GM12878 (cell line): ENCODE measurements at places on chromosomes 13 and 19. TPM values are rescaled to one million over a fixed set of nuclear protein-coding genes. Genes with fewer than 3 reads are reported as not detected.

The OR10H1 gene
- not detected in 2 replicates for total RNA-seq

The RASGRP4 gene
- 5.9 TPM in 2 replicates for total RNA-seq

The SIGLEC10 gene
- total RNA-seq, result 12.2 and 13.3 TPM in 2 replicates

DNA sequence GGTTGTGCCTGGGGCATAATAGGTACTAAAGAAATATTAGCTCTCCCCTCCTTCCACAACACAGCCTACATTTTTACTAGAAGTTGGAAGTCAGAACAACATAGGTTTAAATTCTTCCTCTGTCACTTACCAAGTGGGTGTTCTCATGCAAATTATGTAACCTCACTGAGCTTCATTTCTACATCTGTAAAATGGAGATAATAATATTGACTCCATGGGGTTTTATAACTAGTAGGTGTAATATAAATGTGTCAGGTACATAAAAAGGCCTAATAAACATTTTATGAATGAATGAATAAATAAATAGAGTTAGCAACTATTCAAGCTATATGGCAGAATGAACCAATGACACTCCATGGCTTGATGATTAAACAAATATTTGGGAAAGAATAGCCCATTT lies 27.1 kb upstream of the SERP2 start:
- H3K4me1 ChIP-seq, result no peaks in the 10 kb centered on the region
- no peaks in the 10 kb centered on the region for H3K27me3 ChIP-seq
- H3K4me3 ChIP-seq, result no peak overlapping the region
- no peaks in the 10 kb centered on the region for H3K36me3 ChIP-seq
- no peak for DNase-seq
- no peak overlapping the region for H3K27ac ChIP-seq

DNA sequence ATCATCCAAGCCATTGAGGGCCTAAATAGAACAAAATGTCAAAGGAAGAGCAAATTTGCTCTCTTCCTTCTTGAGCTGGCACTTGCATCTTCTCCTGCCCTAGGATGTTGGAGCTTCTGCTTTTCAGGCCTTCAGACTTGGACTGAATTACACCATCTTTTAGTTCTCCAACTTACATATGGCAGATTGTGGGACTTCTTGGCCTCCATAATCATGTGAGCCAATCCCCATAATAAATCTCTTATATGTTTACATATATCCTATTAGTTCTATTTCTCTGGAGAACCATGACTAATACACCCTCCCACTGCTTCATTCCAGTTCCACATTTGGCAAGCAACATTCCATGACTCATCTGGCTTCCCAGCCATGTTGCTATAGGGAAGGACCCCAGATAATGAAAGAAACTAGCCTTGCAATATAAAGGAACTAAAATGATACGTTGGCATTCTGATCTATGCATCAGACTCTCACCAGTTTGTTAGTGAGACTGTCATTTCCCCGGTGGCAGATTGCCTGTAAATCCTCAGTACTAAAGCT lies 11.0 kb upstream of the ACOD1 start:
- H3K27me3 ChIP-seq, result no peaks in the 10 kb centered on the region
- no peak overlapping the region for H3K4me3 ChIP-seq
- no peak for DNase-seq
- H3K27ac ChIP-seq, result no peak overlapping the region

DNA sequence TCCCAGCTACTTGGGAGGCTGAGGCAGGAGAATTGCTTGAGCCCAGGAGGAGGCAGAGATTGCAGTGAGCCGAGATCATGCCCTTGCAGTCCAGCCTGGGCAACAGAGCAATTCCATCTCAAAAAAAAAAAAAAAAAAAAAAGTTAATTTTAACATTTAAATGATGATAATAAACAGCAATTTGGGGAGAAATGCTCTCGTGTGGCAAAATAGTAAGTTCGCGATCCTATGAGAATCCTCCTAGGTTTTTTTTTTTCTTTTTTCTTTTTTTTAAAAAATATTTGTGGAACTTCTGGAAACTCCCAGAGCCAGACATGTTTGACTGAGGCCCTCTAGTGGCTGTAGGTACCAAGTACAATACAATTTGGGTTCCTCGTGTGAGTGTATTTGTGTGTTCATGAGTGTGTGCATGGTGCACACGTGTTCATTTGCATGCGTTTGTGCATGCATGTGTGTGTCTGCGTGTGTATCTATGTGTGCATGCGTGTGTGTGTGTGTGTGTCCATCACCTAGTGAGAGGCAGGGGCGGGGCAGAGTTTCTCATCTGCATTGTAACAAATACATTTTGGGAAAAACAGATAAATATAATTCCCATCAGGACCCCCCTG lies 31.2 kb downstream of the TMPRSS9 start:
- no peaks in the 10 kb centered on the region for H3K36me3 ChIP-seq
- H3K27me3 ChIP-seq, result no peaks in the 10 kb centered on the region; the same call in 1 of the 2 replicates
- H3K4me3 ChIP-seq, result no peak overlapping the region
- H3K4me1 ChIP-seq, result peaks cover 9% of the 10 kb centered on the region

DNA sequence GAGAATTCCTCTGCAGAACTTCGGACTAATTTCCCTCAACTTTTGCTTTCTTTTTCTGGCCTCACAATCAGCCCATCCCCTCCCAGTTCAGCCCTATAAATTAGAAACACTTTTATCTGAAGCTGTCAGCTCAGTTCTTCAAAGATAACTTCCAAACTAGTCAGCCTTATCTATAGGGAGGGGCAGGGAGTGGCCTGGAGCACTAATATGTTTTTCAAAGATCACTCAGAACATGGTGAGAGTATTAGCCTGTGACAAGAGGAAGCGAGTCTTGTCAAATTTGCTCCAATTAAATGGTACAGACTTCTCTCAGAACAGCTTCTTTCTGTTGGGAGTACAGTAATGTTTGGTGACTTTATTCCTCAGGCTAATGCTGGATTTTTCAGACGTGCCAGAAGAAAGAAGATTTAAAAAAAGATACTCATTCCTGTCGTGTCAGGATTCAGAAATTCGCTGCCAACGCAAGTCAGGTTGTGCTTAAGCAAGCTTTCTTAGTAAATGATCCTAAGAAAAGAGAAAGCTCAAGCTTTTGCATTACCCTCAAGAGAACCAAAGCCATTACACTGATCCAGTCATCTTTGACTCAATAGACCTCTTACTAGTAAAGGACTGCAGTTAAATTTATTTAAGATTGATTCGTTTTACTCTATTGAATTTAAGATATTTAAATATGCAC lies 1033.6 kb downstream of the SLITRK5 start:
- no peak overlapping the region for H3K4me3 ChIP-seq
- H3K36me3 ChIP-seq, result no peaks in the 10 kb centered on the region
- no peak for DNase-seq
- H3K27me3 ChIP-seq, result no peaks in the 10 kb centered on the region
- no peaks in the 10 kb centered on the region for H3K4me1 ChIP-seq

- peaks cover 7% of the 10 kb centered on the region; the same call in 1 of the 2 replicates for H3K36me3 ChIP-seq
- H3K27ac ChIP-seq, result peak within 1 kb of the TSS; percentile 86
- 0 out of 2 replicates have a peak, but pooled peaks cover 4% of the 10 kb centered on the region for H3K4me1 ChIP-seq
Measured at GRCh38 chr19:17555480-17555928, at the start of gene COLGALT1. COLGALT1 (plus strand) TSS chr19:17555649; CDS start chr19:17555714, 65 bp downstream.

DNA sequence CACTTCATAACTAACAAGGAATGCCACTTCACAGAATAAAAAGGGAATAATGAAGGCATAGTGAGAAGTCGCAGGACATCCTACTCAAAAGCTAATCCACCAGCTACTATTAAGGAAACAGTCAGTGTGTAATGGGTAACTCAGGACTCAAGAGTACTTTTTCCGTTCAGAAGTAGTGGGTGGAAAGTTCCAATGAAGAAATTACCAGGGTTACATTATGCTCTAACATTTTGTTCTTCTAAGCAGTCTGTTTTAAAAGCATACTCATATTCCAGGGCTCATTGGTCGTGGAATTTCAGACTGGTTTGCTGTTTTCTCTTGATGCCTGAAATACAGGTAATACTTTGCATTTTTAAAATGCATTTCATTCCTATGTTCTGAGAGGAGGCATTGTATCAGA lies 222.4 kb upstream of the IRS2 start:
- DNase-seq, result no peak
- H3K36me3 ChIP-seq, result no peaks in the 10 kb centered on the region
- no peaks in the 10 kb centered on the region for H3K27me3 ChIP-seq
- no peaks in the 10 kb centered on the region for H3K4me1 ChIP-seq
- H3K27ac ChIP-seq, result no peak overlapping the region

DNA sequence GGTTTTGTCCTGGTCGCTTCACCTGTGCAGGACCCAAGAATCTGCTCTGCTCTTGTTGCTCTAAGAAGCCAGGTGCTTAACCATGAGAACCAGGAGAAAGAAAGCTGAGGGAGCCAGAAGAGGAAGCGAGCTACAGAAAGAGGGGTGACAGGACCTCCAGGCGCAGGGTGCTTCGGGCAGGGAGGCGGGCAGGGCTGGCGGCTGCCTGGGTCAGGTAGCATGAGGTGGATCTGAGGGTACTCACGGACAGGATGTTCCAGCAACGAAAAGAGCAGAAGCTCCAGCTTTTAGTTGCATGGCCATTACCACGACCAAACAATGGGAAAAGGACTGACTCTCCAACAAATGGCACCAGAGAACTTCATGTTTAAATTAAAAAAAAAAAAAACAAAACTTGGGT lies 59.9 kb downstream of the ZNF724 start:
- no peaks in the 10 kb centered on the region for H3K4me1 ChIP-seq
- H3K27ac ChIP-seq, result no peak overlapping the region
- no peaks in the 10 kb centered on the region for H3K27me3 ChIP-seq
- no peak overlapping the region for H3K4me3 ChIP-seq

DNA sequence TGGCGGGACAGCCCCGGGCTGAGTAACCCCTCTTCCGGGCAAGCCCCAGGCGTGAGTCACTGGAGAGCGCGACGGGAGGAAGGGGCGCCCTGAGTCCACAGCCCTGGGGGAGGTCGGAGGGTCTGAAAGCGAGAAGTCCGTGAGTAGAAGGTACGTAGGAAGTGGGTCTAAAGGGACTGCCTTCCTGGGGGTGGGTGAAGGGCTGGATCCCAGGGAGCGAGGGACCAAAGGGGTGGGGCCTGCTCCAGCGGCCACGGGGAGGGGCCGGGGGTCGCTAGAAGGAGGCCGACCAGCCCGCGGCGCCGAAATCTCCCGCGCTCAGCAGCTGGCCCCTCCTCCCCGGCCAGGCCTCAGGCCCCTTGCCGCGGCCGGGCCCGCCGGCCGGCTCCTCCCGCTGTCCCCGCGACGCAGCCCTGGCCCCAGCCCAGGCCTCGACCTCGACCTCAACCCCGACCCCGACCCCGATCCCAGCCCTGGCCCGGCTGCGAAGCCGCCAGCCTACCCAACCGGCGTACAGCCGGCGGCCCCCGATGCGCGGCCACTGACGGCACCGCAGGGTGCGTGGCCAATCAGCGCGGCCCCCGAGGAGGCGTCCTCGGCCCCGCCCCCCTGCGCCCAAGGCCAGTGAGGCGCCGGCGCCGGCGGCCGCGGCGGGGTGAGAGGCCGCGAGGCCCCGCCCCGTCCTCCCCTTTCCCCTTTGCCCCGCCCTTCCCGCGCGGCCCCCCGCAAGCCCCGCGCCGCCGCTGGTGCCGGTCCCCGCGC lies 22.6 kb downstream of the IPO5 start:
- peak overlapping the region; percentile 82 for H3K27ac ChIP-seq
- H3K27me3 ChIP-seq, result no peaks in the 10 kb centered on the region
- no peaks in the 10 kb centered on the region for H3K36me3 ChIP-seq
- H3K4me3 ChIP-seq, result peak overlapping the region; percentile 81
- no peak for DNase-seq
- peaks cover 3% of the 10 kb centered on the region; the same call in 1 of the 2 replicates for H3K4me1 ChIP-seq

GRCh38 chr13:27636589-27637288 lies 15.0 kb downstream of the POLR1D start:
- H3K36me3 ChIP-seq, result peaks cover 9% of the 10 kb centered on the region; the same call in 1 of the 2 replicates
- H3K4me3 ChIP-seq, result no peak overlapping the region
- no peak for DNase-seq
- H3K4me1 ChIP-seq, result no peaks in the 10 kb centered on the region

GRCh38 chr13:83272652-83273240 lies 609.5 kb downstream of the SLITRK1 start:
- no peak overlapping the region for H3K4me3 ChIP-seq
- no peaks in the 10 kb centered on the region for H3K4me1 ChIP-seq
- no peaks in the 10 kb centered on the region for H3K36me3 ChIP-seq
- H3K27ac ChIP-seq, result no peak overlapping the region
- DNase-seq, result no peak

DNA sequence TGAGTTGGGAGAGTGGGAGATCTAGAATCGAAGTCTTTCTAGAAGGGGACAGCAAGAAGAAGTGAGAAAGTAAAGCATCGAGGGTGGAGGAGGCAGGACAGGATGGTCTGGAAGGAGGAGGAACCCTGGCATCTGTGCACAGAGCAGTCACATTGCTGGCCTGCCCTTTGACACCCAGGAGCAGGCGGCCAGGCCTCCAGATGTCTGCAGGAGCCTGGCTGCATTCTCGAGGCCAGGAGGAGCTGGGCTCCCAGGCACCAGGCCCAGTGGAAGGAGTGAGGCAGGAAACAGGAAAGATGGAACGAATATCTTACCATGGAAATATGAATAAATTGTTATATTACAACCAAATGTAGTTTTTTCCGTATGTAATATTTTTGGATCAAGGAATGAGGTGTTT lies 27.7 kb upstream of the ARGLU1 start:
- no peaks in the 10 kb centered on the region for H3K27me3 ChIP-seq
- H3K36me3 ChIP-seq, result no peaks in the 10 kb centered on the region
- DNase-seq, result no peak
- H3K4me3 ChIP-seq, result no peak overlapping the region
- H3K4me1 ChIP-seq, result no peaks in the 10 kb centered on the region
- no peak overlapping the region for H3K27ac ChIP-seq
